ENCODE measurements at places on chromosomes 4 and X.

DNA sequence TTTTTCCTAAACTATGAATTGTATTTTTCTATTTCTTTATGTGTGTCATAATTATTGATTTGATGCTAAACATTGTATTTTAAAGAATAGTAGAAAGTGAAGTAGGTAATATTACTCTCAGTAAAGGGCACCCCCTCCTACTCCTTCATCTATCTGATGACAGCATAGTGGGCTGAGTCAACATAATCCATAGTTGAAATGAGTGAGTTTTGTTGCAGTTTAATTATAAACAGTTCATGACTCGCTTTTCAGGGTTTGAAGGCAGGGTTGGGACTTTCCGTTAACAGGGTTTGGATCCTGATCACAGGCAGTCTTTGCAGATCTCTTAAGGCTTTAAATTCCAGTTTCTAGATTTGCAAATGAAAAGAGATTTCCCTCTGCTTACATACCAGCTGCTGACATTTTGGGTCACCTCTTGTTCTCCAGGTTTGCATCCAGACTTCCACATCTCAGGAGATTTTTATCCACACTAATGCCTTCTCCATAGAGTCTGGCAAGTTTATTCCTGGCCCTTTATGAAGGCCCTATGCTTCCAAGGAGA, 54.0 kb upstream of the TACR3 start:
- DNase-seq = no peak

- DNase-seq = no peak
Measured at GRCh38 chr4:122873821-122874593, 47.4 kb downstream of the FGF2 start.

- no peak for DNase-seq
Measured at GRCh38 chr4:161486461-161486860, 677.3 kb downstream of the FSTL5 start.

DNA sequence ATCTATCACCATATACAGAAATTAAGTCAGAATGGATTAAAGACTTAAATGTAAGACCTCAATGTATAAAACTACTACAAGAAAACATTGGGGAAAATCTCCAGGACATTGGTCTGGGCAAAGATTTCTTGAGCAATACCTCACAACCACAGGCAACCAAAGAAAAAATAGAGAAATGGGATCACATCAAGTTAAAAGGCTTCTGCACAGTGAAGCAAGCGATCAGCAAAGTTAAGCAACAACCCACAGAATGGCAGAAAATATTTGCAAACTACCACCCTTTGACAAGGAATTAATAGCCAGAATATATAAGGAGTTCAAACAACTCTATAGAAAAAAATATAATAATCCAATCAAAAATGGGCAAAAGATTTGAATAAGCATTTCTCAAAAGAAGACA, 236.9 kb upstream of the EMCN start:
- DNase-seq = no peak

DNA sequence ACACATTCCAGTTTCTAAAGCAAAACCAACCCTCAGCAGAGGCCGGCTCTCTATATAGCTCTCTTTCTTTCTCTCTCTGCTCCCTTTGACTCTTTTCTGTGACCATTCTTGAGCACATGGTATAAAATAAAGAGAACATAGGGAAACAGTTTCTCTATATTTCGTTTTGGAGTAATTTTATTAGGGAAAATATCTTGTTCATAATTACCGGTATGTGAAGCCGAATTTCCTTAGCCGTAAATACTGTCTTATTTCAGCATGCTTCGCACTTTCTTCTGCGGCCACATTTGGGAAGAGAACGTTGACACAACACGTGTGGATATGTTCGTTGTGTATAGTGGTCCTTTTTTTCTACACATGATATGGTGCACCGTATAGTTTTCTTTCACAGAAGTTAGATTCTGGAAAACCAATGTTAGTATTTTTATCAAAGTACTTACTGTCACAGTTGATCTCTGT, 4.9 kb upstream of the LEF1 start:
- DNase-seq = no peak

GRCh38 chrX:117458243-117458968, 658.2 kb downstream of the KLHL13 start:
- no peak for DNase-seq

DNA sequence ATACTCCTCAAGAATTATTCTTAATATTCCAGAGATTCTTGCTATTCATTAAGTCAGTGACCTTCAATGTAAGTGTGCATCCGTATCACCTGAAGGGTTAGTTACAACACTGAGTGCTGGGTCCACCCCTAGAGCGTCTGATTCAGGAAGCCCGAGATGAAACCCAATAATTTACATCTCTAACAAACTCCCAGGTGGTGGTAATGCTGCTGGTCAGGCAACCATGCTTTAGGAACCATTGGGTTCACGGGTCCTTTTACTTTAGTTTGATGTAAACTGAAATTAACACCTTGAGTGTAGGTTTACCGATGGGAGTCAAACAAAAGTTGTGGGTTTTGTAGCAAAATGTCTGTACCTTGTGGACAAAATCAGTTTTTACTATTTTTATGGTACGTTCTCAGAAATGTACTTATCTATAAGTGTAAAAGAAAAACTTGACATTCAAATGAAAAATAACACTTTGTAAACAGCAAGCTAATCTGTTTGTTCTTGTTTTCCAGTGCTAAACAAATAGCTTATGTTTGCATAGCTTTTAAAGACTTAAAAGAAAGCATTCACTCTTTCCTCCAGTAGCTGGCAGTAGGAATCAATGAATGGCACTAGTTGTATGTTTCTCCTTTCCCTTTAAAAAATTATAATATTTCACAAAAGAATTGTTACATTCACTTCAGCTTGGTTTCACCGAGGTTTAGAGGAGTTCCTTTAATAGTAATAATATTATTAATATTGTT, 32.7 kb downstream of the ACE2 start:
- no peak for DNase-seq

All from stimulated activated CD8-positive, alpha-beta memory T cell treated with anti-CD3 and anti-CD28 coated beads, Interleukin-15, amount 100 ng/mL, for 4 hours (primary cell).